Stimulated activated CD8-positive, alpha-beta memory T cell treated with anti-CD3 and anti-CD28 coated beads, Interleukin-15, amount 100 ng/mL, for 4 hours (primary cell): ENCODE measurements at places on chromosomes 6 and 20.

- no peak for DNase-seq
These were observed 80.7 kb downstream of the OLIG3 start for GRCh38 chr6:137413482-137413881.

GRCh38 chr6:128346569-128346968, 173.8 kb downstream of the PTPRK start:
- DNase-seq = no peak

GRCh38 chr20:37726971-37727956, 33.4 kb downstream of the CTNNBL1 start:
- DNase-seq = no peak

DNA sequence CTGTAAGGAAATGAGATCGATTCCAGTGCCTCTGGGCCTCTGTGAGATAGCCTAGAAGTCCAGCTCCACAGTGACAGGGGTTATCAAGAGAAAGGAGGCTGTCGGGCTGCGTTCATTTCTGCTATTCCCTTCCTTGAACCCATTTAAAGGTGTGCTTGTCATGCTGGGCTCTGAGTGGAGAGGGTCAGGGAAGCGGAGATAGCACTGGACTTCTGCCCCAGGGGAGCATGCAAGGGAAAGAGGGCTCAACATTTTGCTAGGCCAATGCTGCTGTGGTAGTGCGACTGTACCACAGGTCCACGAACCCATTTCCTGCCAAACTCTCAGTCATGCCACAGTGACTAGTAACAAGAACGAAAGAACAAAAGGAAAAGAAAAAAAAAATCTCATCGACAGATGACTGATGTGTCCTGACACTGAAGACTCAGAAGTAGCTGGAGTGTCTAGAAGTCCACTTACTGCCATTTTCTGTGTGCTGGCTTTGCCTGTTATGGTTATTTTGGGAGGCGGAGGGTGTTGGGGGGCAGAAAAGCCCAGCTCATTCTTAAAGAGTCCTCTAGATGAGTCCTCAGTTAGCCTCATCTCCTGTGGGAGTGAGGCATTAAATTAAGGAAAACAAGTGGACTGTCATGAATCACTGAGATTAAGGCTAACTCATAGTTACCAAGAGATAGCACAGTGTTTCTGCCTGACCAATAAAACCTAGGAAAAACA, 8.1 kb downstream of the NEDD9 start:
- peak; percentile 14 for DNase-seq

DNA sequence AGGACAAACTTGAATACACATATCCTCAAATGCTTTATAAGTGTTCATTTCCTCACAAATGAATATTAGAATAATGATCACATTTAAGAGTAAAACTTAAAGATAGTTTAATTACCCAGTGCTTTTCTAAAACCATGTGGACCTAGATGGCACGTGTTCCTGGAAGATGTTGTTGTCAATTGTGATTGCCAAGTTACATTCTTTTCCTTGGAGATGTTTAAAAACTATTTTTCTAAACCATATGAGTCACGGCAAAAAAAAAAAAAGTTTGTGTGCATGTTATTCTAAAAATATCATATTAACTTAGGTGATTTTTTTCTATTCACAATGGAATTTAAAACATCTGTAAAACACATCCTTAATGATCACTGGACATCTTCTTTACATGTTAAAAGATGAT, 51.1 kb downstream of the RCAN2 start:
- no peak for DNase-seq

- DNase-seq = no peak
These were observed 12.0 kb downstream of the PANK2 start for GRCh38 chr20:3901028-3901705.

- DNase-seq = no peak
These were observed 122.5 kb upstream of the TIAM2 start for GRCh38 chr6:154872542-154873114.

DNA sequence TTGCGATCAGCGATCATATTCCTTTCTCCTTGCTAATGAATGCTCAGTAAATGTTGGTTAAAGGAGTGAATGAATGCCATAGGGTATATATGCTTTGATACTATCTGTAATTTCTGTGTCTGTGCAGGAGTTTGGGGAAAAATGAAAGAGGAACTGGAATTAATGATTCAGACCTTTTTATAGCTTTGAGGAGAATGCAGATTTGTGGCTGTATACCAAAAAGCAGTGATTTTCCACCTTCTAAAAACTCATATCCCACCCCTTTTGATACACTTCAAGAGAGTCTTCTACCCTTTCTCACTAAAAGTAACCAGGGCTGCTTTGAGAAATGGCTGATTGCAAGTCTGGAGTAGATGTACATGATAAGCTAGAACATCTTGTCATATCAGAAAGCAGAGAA, 26.6 kb upstream of the SUMO4 start:
- DNase-seq = no peak

GRCh38 chr6:13450628-13451027, 36.8 kb downstream of the GFOD1 start:
- no peak for DNase-seq

GRCh38 chr6:133157995-133158394, 83.2 kb upstream of the EYA4 start:
- no peak for DNase-seq

DNA sequence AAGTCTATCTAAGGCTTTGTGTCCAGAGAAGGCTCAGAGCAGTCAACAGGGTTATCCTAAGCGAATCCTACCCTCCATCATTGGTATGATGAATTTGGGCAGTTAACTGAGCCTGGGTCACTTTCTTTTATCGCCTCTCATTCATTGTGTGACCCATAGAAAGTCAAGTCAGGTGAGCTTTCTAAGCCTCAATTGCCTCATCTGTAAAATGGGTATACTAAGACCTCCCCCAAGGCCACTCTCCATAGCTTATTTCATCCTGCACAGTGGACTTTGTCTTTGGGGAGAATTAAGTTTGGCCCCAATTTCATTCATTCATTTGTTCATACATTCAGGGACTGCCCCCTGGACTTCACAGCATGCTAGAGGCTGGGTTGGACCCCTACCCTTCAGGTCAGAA, 110.5 kb downstream of the DHX35 start:
- DNase-seq = no peak

- peak; percentile 40 for DNase-seq
These were observed 29.4 kb downstream of the LRP11 start for GRCh38 chr6:149834513-149835481.
